ENCODE measurements at places on chromosomes 5 and 9.

DNA sequence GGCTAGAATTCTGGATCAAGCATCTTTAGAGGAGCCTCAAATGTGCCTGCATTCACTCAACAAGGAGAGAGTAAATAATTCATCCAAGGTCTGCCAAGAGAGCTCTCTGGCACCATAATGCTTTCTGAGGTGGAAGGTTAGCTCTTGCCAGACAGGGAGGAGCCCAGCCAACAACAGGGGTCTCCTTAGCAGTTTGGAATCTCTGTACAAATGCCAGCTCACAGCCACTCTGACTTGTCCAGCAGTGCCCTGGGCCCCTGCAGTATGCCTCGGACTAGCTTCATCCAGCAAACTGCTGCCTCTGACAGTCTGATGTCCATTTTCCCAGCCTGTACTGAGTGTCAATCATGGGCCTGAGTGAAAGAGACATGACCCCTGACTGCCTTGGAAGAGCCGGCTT is 127.2 kb upstream of the SLC44A1 start:
- no peaks in the 10 kb centered on the region for H3K36me3 ChIP-seq
- no peak overlapping the region for H3K27ac ChIP-seq
- DNase-seq, result no peak
- H3K27me3 ChIP-seq, result no peaks in the 10 kb centered on the region

DNA sequence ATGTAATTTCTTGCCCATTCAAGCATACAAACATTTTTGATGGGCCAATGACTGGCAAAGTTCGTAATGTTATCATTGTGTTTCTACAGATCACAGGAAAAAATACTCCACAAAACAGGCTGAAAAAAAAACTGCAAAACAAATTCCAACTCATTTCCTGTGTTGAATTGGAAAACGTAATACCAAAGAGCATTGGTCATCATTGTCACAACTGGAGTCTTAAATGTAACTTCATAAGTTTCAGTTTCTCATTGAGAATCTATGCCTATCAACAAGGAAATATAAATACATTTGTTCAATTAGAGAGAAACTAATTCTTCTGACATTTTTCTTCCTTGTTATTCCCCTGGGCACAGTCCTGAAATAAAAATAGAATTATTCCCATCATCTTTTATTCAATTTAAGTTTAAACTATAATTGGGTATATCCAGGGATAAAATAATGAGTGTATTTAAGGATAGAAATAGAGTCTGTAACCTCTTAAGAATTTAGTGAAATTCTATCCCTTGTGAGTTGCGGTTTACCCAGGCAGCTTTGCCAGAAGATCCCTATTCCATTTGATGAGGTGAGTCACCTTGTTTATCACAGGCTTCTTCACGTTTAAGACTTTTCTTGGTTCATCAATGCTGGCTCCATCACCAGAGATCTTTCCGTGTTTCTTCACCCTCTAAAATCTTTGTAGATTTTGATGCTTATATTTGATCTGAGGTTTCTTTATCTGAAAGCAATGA is 112.7 kb upstream of the ITGA1 start:
- no peak overlapping the region for H3K4me3 ChIP-seq
- H3K27ac ChIP-seq, result no peak overlapping the region
- DNase-seq, result no peak
- no peaks in the 10 kb centered on the region for H3K36me3 ChIP-seq
- H3K27me3 ChIP-seq, result no peaks in the 10 kb centered on the region

DNA sequence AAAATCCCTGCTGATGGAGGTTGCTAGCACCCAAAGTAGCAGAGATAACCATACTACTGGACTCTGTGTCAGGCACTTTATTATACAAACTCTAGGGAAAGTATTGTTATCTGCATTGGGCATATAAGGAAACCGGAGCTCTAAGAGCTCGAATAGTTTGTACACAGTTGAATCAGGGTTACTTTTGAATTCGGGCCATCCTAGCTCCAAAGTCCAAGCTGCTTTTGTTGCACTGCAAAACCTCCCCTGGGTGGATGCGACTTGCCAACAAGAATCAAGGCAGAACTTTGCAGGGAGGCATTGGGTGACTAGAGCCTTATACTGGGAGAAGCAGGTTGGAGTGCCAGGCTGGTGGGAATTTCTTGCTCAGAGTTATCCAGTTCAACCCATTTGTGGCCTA is 435.1 kb downstream of the SPATA31D1 start:
- no peak overlapping the region for H3K4me3 ChIP-seq
- H3K27ac ChIP-seq, result no peak overlapping the region
- H3K4me1 ChIP-seq, result no peaks in the 10 kb centered on the region
- DNase-seq, result no peak
- H3K27me3 ChIP-seq, result no peaks in the 10 kb centered on the region
- H3K36me3 ChIP-seq, result no peaks in the 10 kb centered on the region

GRCh38 chr5:82406205-82406773 is 128.1 kb upstream of the RPS23 start:
- H3K4me1 ChIP-seq, result no peaks in the 10 kb centered on the region
- no peak for DNase-seq
- no peaks in the 10 kb centered on the region for H3K36me3 ChIP-seq
- H3K27me3 ChIP-seq, result no peaks in the 10 kb centered on the region
- H3K27ac ChIP-seq, result peak overlapping the region; percentile 50

GRCh38 chr5:55066277-55066676 is 36.2 kb upstream of the GZMA start:
- no peak overlapping the region for H3K27ac ChIP-seq
- H3K4me3 ChIP-seq, result no peak overlapping the region
- no peak for DNase-seq
- H3K36me3 ChIP-seq, result no peaks in the 10 kb centered on the region
- H3K4me1 ChIP-seq, result no peaks in the 10 kb centered on the region
- H3K27me3 ChIP-seq, result no peaks in the 10 kb centered on the region

DNA sequence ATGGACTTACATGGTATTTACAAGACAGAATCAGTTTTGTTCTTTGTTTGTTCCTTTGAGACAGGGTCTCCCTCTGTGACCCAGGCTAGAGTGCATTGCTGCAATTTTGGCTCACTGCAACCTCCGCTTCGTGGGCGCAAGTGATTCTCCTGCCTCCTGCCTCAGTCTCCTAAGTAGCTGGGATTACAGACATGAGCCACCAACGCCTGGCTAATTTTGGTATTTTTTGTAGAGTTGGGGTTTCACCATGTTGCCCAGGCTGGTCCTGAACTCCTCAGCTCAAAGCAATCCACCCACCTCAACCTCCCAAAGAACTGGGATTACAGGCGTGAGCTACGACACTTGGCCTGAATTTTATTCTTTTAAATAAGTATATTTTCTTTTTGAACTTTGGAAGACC is 27.6 kb downstream of the RAB24 start:
- no peak overlapping the region for H3K27ac ChIP-seq
- H3K4me1 ChIP-seq, result no peaks in the 10 kb centered on the region
- H3K27me3 ChIP-seq, result no peaks in the 10 kb centered on the region

DNA sequence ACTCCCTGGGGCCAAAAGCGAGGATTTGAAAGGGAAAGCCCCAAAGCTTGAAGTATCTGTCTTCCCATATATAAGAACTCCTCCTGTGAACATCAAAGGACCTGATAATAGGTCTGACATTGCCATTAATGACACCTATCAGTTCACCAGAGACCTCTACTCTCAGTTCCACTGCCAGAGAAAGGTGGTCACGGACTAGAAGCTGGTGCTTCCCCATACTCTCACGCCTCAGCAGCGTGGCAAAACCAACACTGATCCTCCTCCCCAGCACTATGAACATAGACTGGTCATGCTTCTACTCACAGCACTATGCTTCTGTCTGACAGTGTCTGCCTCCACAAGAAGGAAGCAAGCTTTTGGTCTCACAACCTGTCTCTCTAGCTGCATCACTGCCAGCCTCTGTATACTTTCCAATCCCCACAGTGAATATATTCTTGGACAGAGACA is 37.9 kb downstream of the NRG2 start:
- no peaks in the 10 kb centered on the region for H3K27me3 ChIP-seq
- H3K4me3 ChIP-seq, result no peak overlapping the region
- H3K4me1 ChIP-seq, result no peaks in the 10 kb centered on the region
- H3K27ac ChIP-seq, result no peak overlapping the region
- H3K36me3 ChIP-seq, result no peaks in the 10 kb centered on the region
- no peak for DNase-seq

DNA sequence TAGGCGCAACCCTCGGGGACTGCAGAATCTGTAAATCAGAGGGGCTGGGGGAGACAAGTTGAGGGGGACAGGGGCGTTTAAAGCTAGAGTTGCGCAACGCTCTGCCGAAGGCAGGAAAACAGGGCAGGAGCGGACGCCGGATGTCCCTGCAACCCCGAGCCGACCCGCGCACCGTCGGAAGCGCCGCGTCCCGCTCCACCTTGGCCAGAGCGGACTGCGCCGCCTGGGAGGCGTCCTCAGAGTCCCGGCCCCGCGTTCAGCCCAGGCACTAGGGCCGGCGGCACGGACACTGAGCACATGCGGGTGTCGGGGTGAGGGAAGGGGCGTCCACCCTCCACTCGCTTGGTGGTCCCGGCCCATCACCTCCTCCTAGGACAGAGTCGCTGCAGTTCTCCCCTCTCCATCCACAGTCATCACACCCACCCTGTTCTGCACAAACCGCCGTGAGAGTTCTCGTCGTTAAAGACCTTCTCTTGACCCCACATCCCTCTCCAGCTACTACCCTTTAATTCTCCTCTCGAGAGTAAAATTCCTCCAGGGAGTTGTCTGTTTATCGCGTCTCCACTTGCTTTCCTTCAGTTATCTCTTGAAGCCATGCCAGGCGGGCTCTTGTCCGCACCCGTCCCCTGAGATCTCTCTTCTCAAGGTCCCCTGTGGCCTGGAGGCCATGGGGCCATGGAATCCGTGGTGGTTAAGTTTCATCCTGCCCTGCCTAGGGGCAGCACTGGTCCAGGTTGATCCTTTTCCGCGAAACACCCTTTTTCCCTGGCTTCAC is 796 bp upstream of the PDLIM7 start:
- no peaks in the 10 kb centered on the region for H3K36me3 ChIP-seq
- H3K27me3 ChIP-seq, result no peaks in the 10 kb centered on the region
- H3K4me1 ChIP-seq, result peaks cover 53% of the 10 kb centered on the region
- DNase-seq, result no peak

DNA sequence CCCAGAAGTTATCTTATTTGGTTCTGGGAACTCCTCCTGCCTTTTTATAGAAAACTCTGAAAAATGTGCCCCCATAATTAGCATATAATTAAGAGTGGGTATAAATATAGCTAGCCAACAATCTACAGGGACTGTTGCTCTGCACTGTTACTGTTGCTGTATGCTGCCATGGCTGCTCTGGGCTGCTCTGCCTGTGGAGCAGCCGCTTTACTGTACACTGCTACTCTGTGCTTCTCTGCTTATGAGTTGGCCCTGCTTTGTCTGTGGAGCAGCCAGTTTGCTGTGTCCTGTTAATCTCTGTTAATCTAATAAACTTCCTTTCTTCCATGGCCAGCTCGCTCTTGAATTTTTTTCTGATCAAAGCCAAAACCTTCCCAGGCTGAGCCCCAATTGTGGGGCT is 2244.0 kb upstream of the ACO1 start:
- no peaks in the 10 kb centered on the region for H3K27me3 ChIP-seq
- H3K4me1 ChIP-seq, result no peaks in the 10 kb centered on the region
- no peak overlapping the region for H3K27ac ChIP-seq
- H3K36me3 ChIP-seq, result no peaks in the 10 kb centered on the region
- H3K4me3 ChIP-seq, result no peak overlapping the region

GRCh38 chr5:142823126-142823525 is 52.9 kb downstream of the ARHGAP26 start:
- no peak overlapping the region for H3K27ac ChIP-seq
- no peaks in the 10 kb centered on the region for H3K36me3 ChIP-seq
- H3K4me3 ChIP-seq, result no peak overlapping the region
- no peaks in the 10 kb centered on the region for H3K27me3 ChIP-seq
- no peak for DNase-seq
- H3K4me1 ChIP-seq, result peaks cover 36% of the 10 kb centered on the region

GRCh38 chr5:134099288-134099872 is 15.1 kb upstream of the TCF7 start:
- peaks cover 26% of the 10 kb centered on the region for H3K4me1 ChIP-seq
- no peak overlapping the region for H3K4me3 ChIP-seq
- no peak for DNase-seq
- H3K27me3 ChIP-seq, result no peaks in the 10 kb centered on the region

DNA sequence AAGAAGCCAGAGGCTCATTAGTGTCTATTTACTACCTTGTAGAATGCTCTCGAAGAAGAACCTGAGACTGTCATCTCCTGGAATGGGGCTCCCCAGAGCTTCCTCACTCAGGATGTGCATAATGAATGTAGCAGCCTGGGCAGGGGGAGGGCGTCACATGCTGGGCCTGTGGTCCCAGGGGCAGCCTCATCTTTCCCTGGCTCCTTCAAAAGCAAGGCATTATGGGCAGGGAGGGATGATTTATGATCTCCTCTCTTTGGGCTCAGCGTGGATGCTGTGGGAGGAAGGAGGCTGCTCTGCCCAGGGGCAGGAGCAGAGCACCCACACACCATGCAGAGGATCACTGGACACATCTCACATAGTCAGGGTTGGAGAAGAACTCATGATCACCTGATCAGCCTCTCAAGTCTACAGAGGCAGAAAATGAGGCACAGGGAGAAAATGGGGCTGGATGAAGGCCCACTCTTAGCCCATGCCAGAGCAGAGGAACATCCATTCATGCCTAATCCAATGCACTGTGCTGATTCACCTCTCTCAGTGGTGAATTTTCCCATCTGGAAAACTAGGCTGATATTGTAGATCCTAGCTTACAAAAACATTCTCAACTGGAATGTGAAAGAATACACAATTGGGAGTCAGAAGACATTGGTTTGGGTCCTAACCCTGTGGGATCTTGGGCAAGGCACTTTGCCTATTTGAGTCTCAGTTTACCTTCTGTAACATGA is 173.7 kb downstream of the CARTPT start:
- no peaks in the 10 kb centered on the region for H3K4me1 ChIP-seq
- H3K27ac ChIP-seq, result no peak overlapping the region
- H3K36me3 ChIP-seq, result no peaks in the 10 kb centered on the region
- no peak for DNase-seq
- no peaks in the 10 kb centered on the region for H3K27me3 ChIP-seq
- H3K4me3 ChIP-seq, result no peak overlapping the region

DNA sequence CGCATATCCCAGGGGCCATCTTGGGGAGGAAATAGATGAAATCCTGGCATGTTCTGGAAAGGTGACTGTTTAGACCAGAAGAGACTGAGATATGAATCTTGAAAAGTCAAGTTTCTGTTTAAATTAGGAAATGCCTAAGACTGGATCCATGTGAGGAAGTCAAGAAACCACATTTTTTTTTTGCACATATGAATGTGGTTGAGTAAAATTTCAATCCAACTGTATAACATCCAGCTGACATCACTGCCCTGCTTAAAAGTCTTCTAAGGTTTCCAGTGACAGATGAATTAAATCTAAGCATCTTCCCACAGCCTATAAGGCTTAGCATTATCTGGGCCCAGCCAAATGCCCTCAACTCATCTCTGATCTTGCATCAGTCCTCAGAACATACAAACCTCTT is 47.7 kb upstream of the TCERG1 start:
- no peaks in the 10 kb centered on the region for H3K4me1 ChIP-seq
- H3K36me3 ChIP-seq, result no peaks in the 10 kb centered on the region
- no peak overlapping the region for H3K27ac ChIP-seq
- DNase-seq, result no peak

DNA sequence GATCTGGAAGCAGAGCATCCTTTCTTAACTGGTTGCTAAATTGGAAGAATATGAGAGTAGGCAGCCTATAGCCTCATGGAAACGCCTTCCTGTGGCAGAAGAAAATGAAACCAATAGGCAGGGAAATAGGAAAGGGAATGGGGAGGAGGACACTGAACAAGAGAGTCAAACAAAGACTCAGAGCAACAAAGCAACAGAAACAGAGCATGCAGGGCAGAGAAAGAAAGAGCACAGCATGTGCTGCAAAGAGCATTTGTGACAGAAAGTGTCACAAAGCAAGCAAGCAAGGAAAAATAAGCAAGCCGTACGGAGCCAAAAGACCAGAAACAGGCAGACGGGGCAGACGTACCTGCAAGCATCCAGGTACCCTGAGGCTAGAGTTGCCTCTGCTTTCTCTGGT is 123.1 kb downstream of the RAPGEF6 start:
- H3K4me3 ChIP-seq, result no peak overlapping the region
- no peaks in the 10 kb centered on the region for H3K27me3 ChIP-seq
- peaks cover 7% of the 10 kb centered on the region for H3K4me1 ChIP-seq
- H3K36me3 ChIP-seq, result no peaks in the 10 kb centered on the region
